NCI-H446 (cell line): ENCODE measurements at places on chromosomes 16 and 17.

DNA sequence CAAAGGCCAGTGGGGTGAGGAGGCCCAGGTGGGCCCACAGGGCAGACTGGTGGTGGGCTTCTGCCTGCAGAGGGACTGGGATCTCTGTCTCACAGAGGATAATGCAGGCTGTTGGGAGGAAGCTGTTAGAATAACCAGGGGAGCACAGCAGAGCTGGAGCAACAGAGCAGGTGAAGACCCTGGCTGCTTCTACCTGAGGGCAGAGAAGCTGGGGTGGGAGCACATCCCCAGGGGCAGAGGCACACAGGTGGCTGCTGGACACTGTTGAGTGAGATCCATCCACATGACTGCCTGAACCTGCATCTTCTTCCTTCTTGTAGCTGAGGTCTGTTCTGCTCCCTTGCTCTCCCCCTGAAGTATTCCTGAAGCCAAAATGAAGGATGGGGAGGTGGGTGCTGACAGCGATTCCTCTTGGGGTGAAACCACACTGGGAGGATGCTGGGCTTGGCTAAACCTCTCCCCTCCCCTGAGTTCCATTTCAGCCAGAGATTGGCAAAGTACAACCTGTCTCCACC is 1725.0 kb downstream of the TP53TG3F start:
- DNase-seq, result no peak

- no peak for DNase-seq
Measured at GRCh38 chr16:75099738-75100602, 16.6 kb downstream of the LDHD start.

DNA sequence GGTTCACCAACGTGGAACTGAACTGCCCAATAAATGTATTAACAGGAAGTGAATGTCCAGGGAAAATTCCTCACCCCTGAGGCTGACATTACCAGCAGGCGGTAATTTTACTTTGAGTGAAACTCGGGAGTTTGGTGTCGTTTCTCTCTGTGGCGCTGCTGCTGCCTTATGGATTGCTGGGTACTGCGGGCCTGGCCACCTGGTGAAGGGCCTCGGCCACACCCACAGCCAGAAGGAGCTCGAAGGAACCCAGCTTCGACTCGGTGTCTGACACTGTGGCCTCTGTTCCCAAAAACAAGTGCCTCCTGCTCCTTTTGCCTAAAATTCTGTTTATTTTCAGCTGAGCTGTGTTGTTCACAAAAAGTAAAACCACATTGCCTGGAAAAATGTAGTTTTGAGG is 115.0 kb downstream of the BANP start:
- DNase-seq, result no peak

DNA sequence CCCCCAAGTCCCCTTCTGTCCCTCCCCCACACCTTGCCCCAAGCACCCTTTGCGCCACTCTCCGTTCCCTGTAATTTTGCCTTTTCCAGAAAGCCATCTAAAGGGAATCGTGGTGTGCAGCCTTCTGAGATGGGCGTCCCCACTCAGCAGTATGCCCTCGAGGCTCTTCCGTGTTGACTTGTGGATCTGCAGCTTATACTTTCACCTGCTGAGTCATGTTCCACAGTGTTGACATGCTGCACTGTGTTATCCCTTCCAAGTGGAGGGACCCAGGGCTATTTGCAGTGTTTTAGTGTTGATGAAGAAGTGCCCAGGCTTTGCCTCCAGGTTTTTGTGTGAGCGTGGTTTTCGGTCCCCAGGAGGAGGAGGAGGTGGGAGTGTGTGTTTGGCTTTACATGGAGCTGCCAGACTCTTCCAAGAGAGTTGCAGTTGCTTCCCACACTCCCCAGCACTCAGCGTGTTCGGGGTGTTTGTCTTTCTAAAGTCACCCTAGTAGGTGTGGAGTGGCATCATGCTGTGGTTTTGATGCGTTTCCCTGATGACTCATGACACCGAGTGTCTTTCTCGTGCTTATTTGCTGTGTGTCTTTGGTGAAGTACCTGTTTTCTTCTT is 32.1 kb upstream of the JPT2 start:
- DNase-seq, result no peak

- no peak for DNase-seq
Measured at GRCh38 chr17:73142872-73143381, 21.9 kb upstream of the SSTR2 start.

DNA sequence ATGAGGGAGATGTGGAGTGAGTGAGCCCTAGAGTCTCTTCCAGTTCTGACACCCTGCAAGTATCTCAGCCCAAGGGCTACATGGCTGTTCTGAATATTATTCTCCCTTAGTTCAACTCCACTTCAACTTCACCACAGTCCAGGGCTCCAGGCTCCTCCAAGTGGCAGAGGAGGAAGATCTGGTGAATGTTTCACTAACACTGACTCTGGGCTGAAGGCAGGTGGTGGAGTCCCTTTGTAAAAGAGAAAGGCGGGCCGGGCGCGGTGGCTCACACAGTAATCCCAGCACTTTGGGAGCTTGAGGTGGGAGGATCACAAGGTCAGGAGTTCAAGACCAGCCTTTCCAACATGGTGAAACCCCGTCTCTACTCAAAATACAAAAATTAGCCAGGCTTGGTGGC is 13.6 kb downstream of the CCDC92B start:
- no peak for DNase-seq

DNA sequence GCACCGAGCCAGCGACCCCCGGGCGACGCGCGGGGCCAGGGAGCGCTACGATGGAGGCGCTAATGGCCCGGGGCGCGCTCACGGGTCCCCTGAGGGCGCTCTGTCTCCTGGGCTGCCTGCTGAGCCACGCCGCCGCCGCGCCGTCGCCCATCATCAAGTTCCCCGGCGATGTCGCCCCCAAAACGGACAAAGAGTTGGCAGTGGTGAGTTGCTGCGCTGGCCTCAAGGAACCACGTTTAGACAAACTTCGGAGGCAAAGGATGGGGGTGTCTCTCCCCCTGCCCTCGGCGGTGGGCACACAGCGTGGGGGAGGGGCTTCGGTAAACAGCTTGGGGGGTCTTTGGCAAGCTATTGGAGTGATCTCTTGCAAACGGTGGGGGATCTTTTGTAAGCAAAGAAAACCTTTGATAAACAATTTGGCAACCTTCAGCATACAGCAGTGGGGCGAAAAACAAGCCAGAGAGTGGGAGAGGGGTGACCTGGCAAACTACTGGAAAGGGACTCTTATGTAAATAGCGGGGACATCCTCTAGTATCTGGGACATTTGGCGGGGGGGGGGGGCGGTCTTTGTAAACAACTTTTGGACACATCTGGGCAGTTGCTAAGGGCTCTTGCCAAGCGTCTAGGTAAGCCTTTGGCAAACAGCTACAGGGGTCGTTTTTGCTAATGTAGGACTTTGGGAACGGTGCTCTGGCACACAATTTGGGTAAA is 587 bp downstream of the MMP2 start:
- DNase-seq, result no peak

DNA sequence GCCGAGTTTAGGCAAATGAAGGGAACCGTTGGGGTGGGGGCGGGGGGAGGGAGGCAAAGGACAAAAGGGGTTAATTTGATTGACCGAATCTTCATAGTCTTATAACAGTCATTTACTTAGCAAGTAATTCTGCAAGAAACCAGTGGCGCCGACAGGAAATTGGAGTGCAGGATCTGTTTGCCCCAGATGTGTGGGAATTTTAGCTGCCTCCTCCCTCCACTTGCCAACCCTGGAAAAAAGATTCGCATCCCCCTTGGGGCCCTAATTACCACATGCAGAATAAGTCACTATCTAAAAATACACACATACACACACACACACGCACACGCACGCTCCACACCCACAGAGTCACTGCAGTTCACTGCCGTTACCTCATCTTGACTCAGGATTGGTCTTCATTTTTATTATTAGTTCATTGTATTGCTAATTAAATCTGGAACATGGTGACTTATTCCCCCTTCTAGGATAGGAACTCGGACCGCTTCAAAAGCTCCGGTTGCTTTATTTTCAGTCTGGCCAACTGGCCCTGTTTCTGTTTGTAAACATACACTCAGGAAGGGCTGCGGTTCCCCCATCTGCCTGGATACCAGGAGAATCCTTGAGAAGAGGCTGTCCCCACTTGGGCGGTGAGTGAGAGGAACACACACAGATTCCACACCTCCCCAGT is 241.6 kb upstream of the SALL1 start:
- DNase-seq, result no peak

DNA sequence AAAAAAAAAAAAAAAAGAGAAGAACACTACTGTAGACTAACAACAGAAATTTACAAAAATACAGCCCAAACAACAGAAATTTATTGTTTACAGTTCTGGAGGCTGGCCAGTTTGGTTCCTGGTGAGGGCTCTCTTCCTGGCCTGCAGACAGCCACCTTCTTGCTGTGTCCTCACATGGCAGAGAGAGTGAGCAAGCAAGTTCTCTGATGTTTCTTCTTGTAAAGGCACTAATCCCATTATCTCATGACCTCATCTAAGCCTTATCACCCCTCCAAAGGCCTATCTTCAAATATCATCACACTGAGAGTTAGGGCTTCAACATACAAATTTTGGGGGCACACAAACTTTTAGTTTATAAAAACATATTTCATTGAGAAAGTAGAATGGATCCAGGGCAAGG is 7.3 kb downstream of the ARSG start:
- no peak for DNase-seq

DNA sequence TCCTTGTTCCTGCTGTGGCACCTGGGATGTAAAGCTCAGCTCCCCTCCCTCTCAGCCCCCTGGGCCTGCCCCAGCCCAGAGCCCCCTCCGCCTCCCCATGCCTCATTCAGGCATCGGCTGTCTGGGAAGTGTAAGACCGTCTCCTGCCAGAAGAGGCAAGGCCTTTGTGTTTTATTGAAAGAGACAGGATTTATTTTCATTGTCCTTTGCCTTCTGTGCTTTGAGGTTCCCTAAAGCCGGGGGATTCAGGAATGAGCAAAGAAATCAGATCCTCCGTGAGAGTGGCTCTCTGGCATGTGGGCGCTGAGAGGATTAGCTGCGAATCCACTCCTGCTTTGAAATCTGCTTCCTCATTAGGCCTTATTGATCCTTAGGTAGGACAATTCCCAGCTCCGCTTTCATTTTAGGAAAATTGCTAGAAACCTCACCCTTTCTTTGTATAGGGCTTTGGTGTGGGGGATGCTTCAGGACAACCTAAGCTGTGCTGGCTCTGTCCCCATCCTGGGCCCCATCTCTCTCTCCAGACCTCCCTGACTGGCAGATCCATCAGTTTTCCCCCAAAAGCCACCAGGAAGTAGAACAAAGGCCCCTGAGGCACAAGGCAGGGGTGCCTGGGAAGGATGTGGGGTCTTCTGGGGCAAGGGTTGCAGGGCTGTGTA is 211.5 kb upstream of the TNRC6C start:
- DNase-seq, result no peak
